ENCODE measurements at places on chromosomes 5 and 9.

- DNase-seq = no peak
Measured at GRCh38 chr5:111996574-111996973, 239.6 kb upstream of the NREP start.

- no peak for DNase-seq
Measured at GRCh38 chr9:14133394-14133793, 180.5 kb downstream of the NFIB start.

DNA sequence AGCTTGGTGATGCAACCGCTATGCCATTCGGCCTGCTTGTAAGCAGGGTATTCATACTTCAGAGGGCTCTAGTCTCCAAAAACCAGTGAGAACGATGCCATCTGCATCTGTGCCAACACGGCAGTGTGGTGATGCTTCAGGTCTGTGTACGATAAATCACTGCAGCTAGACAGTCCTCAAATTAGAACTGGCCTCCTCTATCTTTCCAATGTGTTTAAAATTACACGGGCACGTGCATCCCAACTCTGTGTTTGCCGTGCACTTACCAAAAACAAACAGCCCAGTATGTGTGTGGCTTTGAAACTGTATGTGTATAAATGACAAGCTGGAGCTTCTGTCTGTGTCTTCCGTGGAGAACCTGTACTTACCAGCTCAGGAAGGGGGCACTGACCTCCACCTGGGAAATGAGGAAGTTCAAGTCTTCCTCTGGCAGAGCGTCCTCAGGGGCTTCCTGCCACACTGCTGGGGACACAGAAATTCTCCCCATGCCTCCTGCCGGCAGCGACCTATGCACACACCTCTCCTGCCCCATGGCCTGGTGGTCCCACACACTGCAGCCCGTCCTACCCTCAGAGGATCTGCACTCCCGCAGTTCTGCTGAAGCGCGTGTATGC is 12.3 kb downstream of the MED10 start:
- no peak for DNase-seq

GRCh38 chr9:94861589-94862272 is 135.2 kb downstream of the AOPEP start:
- no peak for DNase-seq

GRCh38 chr5:150734579-150735384 is 24.0 kb downstream of the DCTN4 start:
- DNase-seq = peak; percentile 21

DNA sequence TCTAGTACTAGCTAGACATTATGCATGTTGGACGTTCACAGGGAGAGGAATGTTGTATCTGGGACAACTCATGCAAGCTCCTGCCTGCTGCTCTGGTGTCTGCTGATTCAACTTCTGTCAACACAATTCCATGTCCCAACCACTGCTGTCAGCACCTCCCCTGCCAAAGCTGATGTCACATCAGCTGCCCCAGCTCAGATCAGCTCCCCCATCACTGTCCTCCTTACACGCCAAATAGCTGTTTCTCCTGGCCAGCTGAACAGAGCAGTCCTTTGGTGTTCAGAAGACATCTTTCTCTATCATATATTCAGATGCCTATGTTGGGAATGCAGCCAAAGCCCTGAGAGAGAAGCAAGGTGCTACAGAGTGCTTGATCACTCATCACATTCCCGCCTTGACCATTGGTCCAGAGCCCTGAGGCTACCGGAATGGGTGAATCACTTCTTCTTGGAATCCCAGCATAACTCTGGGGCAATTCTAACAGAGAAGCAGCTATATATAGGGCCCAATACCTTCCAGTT is 223.3 kb downstream of the SEC61B start:
- DNase-seq = no peak

DNA sequence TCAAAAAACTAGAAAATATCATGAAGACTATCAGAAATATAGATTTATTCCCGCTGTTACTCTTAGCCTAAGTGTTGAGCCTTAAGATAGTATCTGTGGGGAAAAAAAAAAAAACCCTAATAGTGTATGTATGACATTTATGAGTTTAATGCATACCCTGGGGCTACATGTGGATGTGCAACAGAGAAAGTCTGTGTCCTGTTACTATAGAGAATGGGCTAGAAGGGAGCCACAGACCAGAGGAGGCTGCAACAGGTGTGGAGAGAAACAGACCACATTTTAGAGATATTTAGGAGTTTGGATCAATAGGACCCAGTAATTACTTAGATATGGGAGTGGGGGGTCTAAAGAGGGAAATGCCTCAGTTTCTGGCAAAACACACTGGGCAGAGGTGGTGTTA is 15.4 kb downstream of the RNF130 start:
- no peak for DNase-seq

DNA sequence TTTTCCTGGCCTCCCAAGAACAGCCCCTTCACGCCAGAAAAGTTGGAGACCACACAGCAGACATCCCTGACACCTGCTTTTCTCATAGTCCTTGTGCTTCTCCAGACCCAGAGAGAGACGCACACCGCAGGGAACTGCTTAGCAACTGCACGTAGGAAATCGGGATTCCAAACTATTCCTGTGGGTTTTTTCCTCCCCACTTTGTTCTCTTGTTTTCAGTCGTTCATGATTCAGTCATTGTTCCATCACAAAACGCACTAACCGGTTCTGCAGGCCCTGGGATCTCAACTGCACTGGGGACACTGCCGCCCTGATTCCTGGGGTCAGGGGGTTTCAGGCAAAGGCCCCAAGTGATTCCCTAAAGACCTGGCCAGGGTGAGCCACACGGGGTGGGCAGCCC is 588.0 kb upstream of the KLF4 start:
- DNase-seq = no peak

- DNase-seq = no peak
Measured at GRCh38 chr9:14935964-14936363, 25.7 kb upstream of the FREM1 start.

GRCh38 chr9:115333277-115334070 is 215.5 kb upstream of the TNC start:
- no peak for DNase-seq

GRCh38 chr9:98660541-98660940 is 48.2 kb downstream of the GABBR2 start:
- DNase-seq = no peak

DNA sequence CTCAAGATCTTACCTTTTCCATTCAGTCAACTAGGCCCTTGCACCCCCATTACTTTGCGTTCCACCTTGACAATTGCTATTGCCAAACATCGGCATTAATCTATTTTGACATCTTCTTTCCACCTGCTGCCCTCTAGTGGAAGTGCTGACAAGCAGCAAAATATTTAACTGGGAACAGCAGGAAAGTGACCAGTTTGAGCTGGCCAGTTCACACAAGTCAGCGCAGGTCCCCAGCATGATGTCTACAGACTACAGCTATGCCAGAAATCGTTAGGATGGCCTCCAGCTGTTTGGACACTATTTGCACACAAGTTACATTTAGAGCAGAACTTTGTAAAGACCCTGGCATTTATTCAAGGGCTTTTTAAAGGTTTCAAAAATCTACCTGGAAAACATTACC is 160.1 kb downstream of the GHR start:
- DNase-seq = peak; percentile 58

- DNase-seq = no peak
Measured at GRCh38 chr5:54388409-54388808, 67.1 kb upstream of the HSPB3 start.
